Upper lobe of right lung (tissue), 1 donor: ENCODE measurements at places on chromosomes 1 and 21. TPM values are rescaled to one million over a fixed set of nuclear protein-coding genes. Genes with fewer than 3 reads are reported as not detected.

- H3K27ac ChIP-seq = no peak overlapping the region
- DNase-seq = no peak
- H3K4me3 ChIP-seq = no peak overlapping the region
- H3K27me3 ChIP-seq = no peaks in the 10 kb centered on the region
- H3K4me1 ChIP-seq = no peaks in the 10 kb centered on the region
Observed at GRCh38 chr21:42644223-42645208, 8.9 kb upstream of the PDE9A start.

GRCh38 chr1:118271883-118272282 lies 86.9 kb upstream of the SPAG17 start:
- DNase-seq = no peak
- no peak overlapping the region for H3K4me3 ChIP-seq
- no peaks in the 10 kb centered on the region for H3K36me3 ChIP-seq
- no peaks in the 10 kb centered on the region for H3K27me3 ChIP-seq

Gene NR1I3
- total RNA-seq = not detected

Gene UQCRHL
- total RNA-seq = 0.93 TPM

Gene S100B
- total RNA-seq = 4.5 TPM

Gene TMPRSS15
- total RNA-seq = not detected

DNA sequence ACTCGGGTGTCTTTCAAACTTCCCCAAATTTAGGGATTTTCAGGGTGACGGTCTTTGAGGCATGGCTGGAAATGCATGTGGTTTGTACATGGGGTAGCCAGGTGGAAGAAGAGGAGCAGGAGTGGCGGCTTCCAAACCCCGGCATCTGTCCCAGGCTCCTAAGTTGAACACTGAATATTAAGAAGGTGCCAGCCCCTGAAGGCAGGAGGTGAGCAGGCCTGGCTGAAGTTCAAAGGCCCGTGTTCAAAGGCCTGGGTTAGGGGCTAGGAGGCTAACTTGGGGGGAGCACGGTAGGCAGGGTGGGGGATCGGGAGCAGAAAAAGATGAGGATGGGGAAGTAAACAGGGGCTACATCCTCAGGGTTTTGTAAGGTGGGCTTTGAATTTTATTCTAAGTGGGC lies 42.8 kb downstream of the ELK4 start:
- H3K27me3 ChIP-seq = no peaks in the 10 kb centered on the region
- H3K4me3 ChIP-seq = no peak overlapping the region
- H3K36me3 ChIP-seq = no peaks in the 10 kb centered on the region
- DNase-seq = peak; percentile 27
- H3K27ac ChIP-seq = no peak overlapping the region

- DNase-seq = no peak
- H3K4me1 ChIP-seq = no peaks in the 10 kb centered on the region
- no peaks in the 10 kb centered on the region for H3K36me3 ChIP-seq
- H3K27ac ChIP-seq = no peak overlapping the region
Observed at GRCh38 chr21:18771845-18772380, 368.3 kb upstream of the TMPRSS15 start.

DNA sequence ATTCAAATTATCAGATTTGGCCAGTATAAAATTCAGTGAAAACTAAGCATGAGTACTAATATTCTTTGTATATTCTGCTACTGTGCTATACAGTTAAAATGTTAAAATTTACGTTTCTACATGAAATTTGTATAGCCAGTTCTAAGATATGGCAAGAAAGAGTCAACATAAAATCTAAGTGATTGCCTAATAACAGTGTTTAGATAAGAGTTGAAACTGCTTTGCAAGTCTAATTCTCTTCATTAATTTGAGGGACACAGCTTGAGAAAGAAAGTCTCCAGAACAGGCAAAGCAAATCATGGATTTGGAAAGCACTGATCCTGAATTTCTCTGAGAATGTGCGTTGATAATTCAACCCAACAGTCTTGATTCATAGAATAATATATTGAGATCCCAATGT lies 630.9 kb upstream of the USP24 start:
- H3K36me3 ChIP-seq = no peaks in the 10 kb centered on the region
- no peak for DNase-seq
- no peak overlapping the region for H3K27ac ChIP-seq
- no peaks in the 10 kb centered on the region for H3K27me3 ChIP-seq
- H3K4me1 ChIP-seq = no peaks in the 10 kb centered on the region
- H3K4me3 ChIP-seq = no peak overlapping the region

DNA sequence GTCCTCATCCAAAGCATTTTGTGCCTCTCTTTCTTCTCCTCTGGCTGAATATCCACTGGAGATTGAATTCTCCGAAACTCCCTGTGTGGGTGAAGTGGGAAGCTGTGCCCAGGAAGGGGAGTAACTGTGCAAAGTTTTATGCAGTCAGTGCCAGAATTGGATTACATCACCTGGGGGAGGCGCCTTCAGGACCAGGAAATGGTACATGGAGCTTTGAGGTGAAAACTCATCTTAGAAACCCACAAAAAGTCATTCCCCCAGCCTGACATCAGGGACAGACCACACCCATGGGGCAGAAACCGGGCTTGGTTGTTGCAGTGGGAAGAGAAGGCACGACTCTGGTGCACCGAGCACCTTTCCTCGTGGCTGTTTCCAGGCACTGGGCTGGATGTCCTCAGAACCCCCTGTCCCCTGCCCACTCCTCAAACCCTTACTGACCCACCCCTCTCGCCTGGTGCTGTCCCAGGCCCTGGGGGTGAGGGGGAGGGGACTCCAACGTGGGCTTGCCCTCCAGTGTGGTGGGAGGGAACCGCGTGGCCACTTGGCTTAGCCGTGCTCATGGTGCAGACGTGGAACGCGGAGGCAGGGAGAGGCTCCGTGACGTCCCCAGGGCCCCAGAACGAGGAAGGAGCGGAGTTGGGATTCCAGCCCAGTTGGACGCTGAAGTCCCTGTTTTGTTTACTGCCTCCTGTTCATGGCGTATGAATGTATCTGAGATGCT lies 15.7 kb downstream of the TFF3 start:
- peaks cover 1% of the 10 kb centered on the region for H3K36me3 ChIP-seq
- peaks cover 16% of the 10 kb centered on the region for H3K4me1 ChIP-seq
- H3K27ac ChIP-seq = peak overlapping the region; percentile 11
- H3K27me3 ChIP-seq = no peaks in the 10 kb centered on the region
- H3K4me3 ChIP-seq = no peak overlapping the region

DNA sequence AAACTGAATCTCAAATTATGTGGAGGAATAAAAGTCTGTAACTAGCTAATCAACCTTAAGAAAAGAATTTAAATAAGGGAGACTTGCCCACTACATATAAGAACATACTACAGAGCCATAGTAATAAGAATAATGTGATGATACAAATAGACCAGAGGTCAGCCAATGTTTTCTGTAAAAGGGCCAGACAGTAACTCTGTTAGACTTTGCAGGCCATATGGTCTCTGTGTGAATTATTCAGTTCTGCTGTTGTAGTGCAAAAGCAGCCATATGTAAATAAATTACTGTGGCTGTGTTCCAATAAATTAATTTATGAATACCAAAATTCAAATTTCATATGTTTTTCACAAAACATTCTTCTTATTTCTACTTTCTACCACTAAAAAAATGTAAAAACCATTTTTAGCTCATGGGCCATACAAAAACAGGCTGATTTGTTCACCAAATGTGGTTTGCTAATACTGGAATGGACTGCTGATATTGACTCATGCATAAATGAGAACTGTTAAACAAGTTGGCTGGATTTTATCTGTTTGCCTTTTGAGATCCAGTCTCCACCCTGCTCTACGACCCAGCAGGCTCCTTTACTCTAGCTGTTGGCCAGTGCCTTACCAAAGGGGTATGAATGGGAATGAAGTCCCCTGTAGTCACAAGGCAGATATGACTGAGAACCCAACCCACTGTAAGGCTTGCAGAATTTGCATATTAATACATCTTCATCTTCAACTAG lies 98.2 kb upstream of the ZNHIT6 start:
- H3K27ac ChIP-seq = no peak overlapping the region
- DNase-seq = no peak
- no peaks in the 10 kb centered on the region for H3K27me3 ChIP-seq
- no peak overlapping the region for H3K4me3 ChIP-seq

- H3K36me3 ChIP-seq = no peaks in the 10 kb centered on the region
- H3K4me3 ChIP-seq = no peak overlapping the region
- H3K4me1 ChIP-seq = no peaks in the 10 kb centered on the region
Observed at GRCh38 chr1:177897281-177897997, 72.4 kb downstream of the SEC16B start.

Gene BNIPL
- 5.2 TPM for total RNA-seq

GRCh38 chr1:200638073-200638472 lies 17.5 kb upstream of the KIF14 start:
- no peak overlapping the region for H3K27ac ChIP-seq
- no peaks in the 10 kb centered on the region for H3K27me3 ChIP-seq
- no peak for DNase-seq
- no peaks in the 10 kb centered on the region for H3K36me3 ChIP-seq
- H3K4me1 ChIP-seq = peaks cover 5% of the 10 kb centered on the region

DNA sequence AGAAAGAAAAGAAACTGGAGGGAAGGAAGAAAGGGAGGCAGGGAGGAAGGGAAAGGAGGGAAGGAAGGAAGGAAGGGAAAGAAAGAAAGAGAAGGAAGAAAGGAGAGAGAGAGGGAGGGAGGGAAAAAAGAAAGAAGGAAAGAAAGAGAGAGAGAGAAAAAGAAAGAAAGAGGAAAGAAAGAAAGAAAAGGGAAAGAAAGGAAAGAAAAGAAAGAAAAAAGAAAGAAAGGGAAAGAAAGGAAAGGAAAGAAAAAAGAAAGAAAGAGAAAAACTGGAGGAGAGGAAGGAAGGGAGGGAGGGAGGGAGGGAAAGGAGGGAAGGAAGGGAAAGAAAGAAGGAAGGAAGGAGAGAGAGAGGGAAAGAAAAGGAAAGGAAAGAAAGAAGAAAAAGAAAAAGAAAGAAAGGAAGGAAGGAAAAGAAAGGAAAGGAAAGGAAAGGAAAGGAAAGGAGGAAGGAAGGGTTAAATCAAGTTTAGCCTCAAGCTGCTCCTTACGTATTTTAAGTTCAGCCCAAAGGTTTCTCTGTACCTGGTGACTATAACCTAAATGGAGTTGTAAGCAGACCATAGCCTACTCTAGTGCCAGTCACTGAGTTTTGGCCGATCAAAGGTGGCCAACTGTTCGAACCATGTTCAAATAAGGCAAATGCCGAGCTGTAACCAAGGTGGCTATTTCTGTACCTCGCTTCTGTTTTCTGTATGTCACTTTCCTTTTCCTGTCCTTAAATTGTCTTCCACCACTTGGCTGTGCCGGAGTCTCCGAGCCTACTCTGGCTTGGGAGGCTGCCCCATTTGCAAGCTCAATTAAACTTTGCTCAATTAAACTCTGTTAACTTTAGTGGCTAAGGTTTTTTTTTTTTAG lies 37.8 kb upstream of the TMPRSS2 start:
- no peak overlapping the region for H3K27ac ChIP-seq
- H3K4me1 ChIP-seq = no peaks in the 10 kb centered on the region
- H3K4me3 ChIP-seq = no peak overlapping the region
- H3K36me3 ChIP-seq = no peaks in the 10 kb centered on the region
- DNase-seq = no peak

GRCh38 chr1:183039985-183040447 lies 16.8 kb downstream of the LAMC1 start:
- DNase-seq = no peak
- no peak overlapping the region for H3K27ac ChIP-seq
- no peaks in the 10 kb centered on the region for H3K27me3 ChIP-seq
- peaks cover 26% of the 10 kb centered on the region for H3K4me1 ChIP-seq
- no peaks in the 10 kb centered on the region for H3K36me3 ChIP-seq

GRCh38 chr1:171468120-171468750 lies 17.1 kb upstream of the PRRC2C start:
- H3K27ac ChIP-seq = no peak overlapping the region
- H3K27me3 ChIP-seq = no peaks in the 10 kb centered on the region
- no peak overlapping the region for H3K4me3 ChIP-seq
- DNase-seq = no peak

DNA sequence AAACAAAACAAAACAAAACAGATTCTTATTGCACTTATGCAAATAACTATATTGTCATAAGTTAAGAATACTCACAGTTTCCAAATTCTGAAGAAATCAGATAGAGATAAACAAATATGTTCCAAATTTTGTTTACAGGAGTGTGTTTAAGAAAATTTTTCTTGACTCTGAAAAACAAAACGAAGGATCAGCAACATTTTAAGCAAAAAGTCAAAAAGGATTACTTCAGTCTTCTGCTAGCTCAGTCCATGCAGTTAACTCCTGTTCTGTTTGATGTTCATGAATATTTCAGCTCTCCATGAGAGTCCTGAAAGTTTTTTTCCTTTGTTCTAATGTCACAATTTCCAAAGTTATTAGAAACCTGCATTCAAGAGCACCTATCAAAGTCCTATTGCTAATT lies 33.2 kb upstream of the KLF18 start:
- no peaks in the 10 kb centered on the region for H3K27me3 ChIP-seq
- H3K4me3 ChIP-seq = no peak overlapping the region
- H3K36me3 ChIP-seq = no peaks in the 10 kb centered on the region

Gene PDE4DIP
- 163 TPM for total RNA-seq

- no peak overlapping the region for H3K27ac ChIP-seq
- no peak overlapping the region for H3K4me3 ChIP-seq
- no peaks in the 10 kb centered on the region for H3K36me3 ChIP-seq
- H3K4me1 ChIP-seq = no peaks in the 10 kb centered on the region
- no peak for DNase-seq
- no peaks in the 10 kb centered on the region for H3K27me3 ChIP-seq
Observed at GRCh38 chr1:245687152-245687635, 532.4 kb downstream of the KIF26B start.

DNA sequence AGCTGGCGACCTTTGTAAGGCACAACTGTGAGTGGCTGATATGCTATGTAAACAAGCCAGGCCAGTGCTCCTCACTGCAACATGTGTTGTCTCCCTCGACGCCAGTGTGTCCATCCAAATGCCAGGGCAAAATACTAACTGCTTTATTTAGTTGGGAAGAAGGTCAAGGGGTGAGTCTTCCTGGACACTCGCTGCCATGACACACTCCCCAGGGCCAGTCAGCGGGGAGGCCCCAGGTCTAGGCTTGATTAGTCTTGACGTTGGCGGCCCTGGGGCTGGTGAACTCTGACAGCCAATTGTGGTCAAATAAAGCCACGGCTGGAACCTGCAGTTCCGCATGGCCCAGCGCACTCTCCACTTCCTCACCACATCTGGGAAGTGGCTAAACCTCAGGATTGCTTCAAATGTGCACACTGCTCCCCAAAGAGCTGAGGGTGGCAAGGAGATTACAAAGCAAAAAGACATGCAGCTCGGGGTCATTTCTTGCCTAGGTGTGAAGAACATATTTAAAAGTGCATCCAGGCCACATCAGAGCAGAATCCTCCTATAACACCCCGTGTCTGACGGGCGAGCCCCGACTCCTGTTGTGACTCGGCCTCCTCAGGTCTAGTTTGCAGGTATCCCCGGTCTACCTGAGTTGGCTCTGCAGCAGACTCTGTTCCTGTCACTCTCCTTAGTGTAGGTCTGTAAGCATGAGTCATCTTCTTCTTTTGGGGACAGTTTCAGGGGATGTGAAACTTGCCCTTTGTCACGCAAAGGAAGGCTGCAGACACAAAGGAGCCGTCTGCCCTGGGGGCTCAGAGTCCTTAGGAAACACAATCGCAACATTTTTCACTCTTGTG lies 183.5 kb downstream of the RUNX1 start:
- peak overlapping the region; percentile 17 for H3K27ac ChIP-seq
- H3K4me1 ChIP-seq = peaks cover 17% of the 10 kb centered on the region
- H3K27me3 ChIP-seq = no peaks in the 10 kb centered on the region
- DNase-seq = peak; percentile 81
- H3K36me3 ChIP-seq = peaks cover 67% of the 10 kb centered on the region
- H3K4me3 ChIP-seq = no peak overlapping the region

- DNase-seq = no peak
- H3K36me3 ChIP-seq = peaks cover 44% of the 10 kb centered on the region
- no peaks in the 10 kb centered on the region for H3K27me3 ChIP-seq
- no peak overlapping the region for H3K4me3 ChIP-seq
Observed at GRCh38 chr1:77802026-77802425, 22.6 kb downstream of the MIGA1 start.
